ENCODE measurements at places on chromosomes 3 and 15. TPM values are rescaled to one million over a fixed set of nuclear protein-coding genes. Genes with fewer than 3 reads are reported as not detected.

RPL14 gene
- 343 TPM for total RNA-seq

CCR8 gene
- total RNA-seq = not detected

AGBL1 gene
- under 0.01 TPM for total RNA-seq

NR2F2 gene
- not detected for total RNA-seq

MB21D2 gene
- total RNA-seq = 0.54 TPM

PLA2G4B gene
- 1.6 TPM for total RNA-seq

TGM4 gene
- total RNA-seq = not detected

TF gene
- under 0.01 TPM for total RNA-seq

CA12 gene
- total RNA-seq = under 0.01 TPM

UBAP1L gene
- total RNA-seq = 1.6 TPM

PSMD2 gene
- total RNA-seq = 259 TPM

FGD5 gene
- total RNA-seq = 21.8 TPM

CRABP1 gene
- total RNA-seq = 1.3 TPM

DUOX2 gene
- under 0.01 TPM for total RNA-seq

OR4F6 gene
- total RNA-seq = not detected

CP gene
- 10.2 TPM for total RNA-seq

GABRB3 gene
- 0.54 TPM for total RNA-seq

SPINK8 gene
- total RNA-seq = not detected

SLC6A6 gene
- total RNA-seq = 60.1 TPM

GNAT1 gene
- not detected for total RNA-seq

RHOV gene
- total RNA-seq = 0.27 TPM

SLC12A1 gene
- total RNA-seq = not detected

SH2D7 gene
- not detected for total RNA-seq

CLEC3B gene
- 12.9 TPM for total RNA-seq

HGD gene
- total RNA-seq = not detected

PTPRG gene
- under 0.01 TPM for total RNA-seq

ISL2 gene
- total RNA-seq = not detected

SMC4 gene
- 39.9 TPM for total RNA-seq

GOLGA6L7 gene
- total RNA-seq = not detected

TRH gene
- total RNA-seq = 6.5 TPM

GAP43 gene
- not detected for total RNA-seq

GP5 gene
- total RNA-seq = 0.27 TPM

BFSP2 gene
- 0.27 TPM for total RNA-seq

SOX14 gene
- not detected for total RNA-seq

SMCO1 gene
- not detected for total RNA-seq

RTP1 gene
- not detected for total RNA-seq

C15orf62 gene
- 1.1 TPM for total RNA-seq

CLDN18 gene
- total RNA-seq = not detected

MKRN2OS gene
- not detected for total RNA-seq

SLC2A2 gene
- not detected for total RNA-seq

BTLA gene
- 0.27 TPM for total RNA-seq

NRG4 gene
- total RNA-seq = 0.54 TPM

HES1 gene
- 4.0 TPM for total RNA-seq

CYP8B1 gene
- not detected for total RNA-seq

CAMK2N2 gene
- not detected for total RNA-seq
